Fibroblast of skin of left quadriceps (primary cell): ENCODE measurements at places on chromosomes 13 and 19.

GRCh38 chr19:39052243-39052746 is 19.9 kb upstream of the FBXO27 start:
- no peak for DNase-seq

DNA sequence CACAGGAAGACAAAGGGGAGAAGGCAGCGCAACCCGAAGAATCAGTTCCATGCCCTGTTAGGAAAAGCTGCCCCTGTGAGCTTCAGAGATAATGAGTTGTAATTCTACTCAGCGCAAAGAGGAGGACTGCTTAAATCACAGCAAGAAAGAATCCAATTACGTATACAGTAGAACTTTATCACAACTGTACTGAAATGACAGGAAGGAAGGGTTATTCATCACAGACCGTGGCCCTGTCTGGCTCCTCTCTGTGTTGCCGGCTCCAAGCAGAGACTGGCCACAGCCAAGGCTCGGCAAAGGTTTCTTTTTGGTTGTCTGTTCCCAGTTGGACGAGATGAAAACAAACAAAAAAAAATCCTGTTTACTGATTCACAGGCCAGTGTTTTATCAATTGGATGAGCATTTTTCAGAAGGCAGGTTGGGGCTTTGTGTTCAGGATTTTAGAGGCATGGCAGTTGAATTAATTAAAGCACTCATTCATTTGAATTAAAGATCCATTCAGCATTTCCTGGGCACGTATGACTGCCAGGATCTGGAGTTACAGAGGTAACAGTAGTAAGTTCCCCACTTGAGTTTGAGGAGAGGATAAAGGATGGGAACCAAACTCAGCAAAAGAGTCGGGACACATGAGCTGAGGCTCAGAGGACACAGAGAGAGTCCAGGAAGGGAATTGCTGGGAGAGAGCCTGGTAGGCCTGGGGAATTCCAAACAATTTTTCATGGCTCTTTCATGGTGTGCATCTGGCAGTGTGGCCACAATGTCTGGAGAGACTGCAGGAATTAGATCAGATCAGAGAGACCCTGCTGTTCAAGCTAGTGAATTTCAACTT is 341.0 kb downstream of the DNAJC15 start:
- no peak for DNase-seq

- peak; percentile 20 for DNase-seq
Observed at GRCh38 chr13:44523146-44524015, 52.7 kb downstream of the TSC22D1 start.

DNA sequence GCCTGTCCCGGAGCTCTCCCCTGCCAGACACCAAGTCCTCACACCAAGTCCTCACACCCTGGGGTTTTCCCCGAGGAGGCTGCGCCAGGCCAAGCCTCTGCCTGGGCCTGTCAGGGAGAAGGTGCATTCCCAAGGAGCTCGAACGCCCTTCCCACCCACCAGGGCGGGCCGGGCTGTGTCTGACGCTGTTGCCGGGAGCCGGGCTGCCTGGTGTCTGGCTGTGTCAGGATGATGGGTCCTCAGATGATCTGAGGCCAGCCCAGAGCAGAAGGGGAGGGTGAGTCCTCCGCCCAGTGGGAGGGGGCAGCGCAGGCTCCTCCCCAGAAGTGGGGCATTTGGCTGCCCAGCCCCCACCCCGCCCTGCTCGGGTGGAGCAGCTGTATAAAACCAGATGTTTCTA is 2.3 kb upstream of the HAS1 start:
- DNase-seq = peak; percentile 61

DNA sequence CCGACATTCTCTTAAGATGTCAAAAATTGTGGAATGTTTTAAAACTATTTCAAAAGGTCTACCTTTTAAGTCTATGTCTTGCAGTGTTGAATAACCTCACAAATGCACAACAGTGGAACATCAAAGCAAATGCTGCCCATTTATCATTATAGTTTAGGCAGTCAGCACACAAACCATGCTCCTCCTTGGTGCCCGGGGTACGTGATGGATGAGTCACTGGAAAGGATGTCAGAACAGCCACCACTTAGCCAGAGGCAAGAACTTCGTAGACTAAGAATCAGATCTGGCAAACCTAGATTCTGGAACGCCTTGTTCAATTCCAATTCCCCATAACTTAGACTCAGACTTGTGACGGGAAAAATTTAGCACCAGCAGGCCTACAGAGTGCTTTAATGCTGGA is 343.6 kb downstream of the FGF9 start:
- no peak for DNase-seq

GRCh38 chr13:107867701-107868661 is 347.4 kb downstream of the LIG4 start:
- DNase-seq = no peak

GRCh38 chr13:30615866-30616541 is 1.7 kb upstream of the USPL1 start:
- DNase-seq = no peak

DNA sequence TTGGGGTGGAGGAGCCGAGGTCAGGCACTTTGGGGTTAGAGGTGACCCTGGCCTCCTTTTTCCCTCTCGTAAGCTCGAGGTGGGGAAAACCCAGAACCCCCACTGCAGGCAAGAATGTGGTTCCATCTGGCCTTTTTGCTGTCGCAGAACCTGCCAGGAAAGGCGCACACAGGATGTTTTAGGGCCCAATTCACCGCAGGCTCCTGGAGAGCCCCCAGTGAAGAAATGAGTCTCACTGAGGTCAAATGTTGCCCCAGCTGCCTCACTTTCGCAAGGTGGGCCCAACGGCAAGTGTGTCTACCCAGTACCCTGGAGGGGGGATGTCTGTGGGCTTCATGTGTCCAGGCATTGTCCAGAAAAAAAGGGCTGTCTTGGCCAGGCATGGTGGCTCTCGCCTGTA is 61.8 kb downstream of the PEX11G start:
- DNase-seq = no peak

- DNase-seq = no peak
Observed at GRCh38 chr19:42316223-42317211, 3.4 kb downstream of the TMEM145 start.

DNA sequence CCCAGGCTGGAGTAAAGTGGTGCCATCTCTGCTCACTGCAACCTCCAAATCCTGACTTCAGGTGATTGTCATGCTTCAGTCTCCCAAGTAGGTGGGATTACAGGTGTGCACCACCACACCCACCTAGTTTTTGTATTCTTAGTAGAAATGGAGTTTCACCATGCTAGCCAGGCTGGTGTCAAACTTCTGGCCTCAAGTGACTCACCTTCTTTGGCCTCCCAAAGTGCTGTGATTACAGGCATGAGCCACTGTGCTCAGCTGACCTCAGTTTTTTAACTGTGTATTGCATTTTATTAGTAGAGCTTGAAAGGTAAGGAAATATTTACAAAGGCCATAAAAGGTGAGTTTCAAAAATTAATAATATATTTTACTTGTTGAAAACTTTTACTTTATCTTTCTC is 2.3 kb downstream of the ZNF726 start:
- DNase-seq = no peak

GRCh38 chr13:81760316-81760715 is 1419.4 kb upstream of the SPRY2 start:
- DNase-seq = no peak

DNA sequence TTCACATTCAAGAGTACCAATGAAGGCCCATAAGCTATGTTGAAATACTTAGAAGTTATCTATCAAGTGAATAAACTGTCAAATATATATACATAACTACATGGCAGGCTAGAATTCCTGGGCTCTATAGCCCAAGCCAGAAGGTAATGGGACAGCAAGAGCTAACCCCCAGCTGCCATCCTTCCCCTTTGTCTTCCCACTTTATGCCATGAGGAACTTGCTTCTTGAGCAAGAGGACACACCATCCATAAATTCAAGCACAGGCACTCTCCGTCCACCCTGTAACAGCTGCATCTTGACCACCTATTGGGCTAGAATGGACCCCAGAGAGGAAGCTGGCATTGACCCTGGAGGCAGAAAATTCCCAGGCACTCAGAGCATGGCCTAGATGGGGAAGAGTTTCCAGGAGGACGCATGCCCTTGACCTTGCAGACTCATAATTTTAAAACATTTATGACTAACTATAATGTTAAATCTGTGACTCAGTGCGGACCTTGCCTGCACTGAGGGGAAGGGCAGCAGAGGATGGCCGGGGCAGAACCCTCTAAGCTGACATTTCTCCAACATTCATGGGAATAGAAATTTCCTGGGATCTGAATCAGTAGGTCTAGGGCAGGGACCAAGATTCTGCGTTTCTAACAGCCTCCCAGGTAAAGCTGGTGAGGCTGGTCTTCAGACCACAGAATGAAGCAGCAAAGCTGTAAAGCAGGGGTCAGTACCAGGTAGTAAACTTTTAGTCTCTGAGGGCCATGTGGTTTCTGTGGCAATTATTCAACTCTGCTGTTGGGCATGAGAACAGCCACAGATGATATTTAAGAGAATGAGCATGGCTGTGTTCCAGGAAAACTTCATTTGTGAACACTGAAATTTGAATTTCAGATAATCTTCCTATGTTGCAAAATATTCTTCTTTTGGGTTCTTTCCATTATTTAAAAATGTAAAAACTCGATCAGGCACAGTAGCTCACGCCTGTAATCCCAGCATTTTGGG is 71.4 kb upstream of the CLDN10 start:
- no peak for DNase-seq

DNA sequence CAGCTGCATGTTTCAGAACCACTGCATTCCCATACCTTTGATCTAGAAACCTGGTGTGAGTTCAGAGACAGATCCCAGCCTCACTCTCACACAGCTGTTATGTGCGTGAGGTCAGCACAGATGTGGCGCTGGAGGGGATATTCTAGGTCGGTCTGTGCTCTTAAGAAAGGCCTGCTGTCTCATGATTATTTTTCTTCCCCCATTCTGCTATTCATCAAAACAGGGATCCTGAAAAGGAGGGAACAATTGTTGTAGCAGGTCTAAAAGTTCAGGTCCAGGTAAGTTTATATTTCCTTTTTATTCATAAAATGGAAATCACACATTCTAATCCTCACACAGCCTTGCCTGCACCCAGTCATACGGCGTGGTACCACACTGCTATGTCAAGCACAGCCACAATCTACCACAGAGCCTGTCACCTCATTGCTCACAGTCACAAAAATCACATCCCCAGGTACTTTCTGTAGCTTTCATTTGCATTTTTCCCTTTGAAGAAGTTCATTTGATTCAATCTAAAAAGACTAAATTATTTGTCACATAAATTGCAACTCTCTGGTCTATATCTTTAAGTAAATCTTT is 867 bp downstream of the ZNF546 start:
- DNase-seq = no peak

DNA sequence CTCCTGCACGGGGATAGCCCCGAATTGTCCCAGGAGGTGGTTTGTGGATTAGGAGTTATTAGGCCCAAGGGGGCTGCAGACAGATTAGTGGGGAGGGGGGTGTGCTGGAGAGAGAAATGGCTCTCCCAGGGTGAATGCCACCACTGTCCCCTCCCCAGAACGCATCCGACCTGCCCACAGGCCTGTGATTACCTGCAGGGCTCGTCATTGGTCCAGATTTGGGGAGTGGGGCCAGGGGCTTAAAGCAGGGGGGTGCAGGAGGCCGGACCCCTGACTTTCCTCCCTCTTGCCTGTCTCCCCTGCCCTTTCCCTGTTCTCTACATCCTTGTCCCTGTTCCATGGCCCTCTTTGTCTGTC is 1.2 kb downstream of the NRTN start:
- DNase-seq = no peak

DNA sequence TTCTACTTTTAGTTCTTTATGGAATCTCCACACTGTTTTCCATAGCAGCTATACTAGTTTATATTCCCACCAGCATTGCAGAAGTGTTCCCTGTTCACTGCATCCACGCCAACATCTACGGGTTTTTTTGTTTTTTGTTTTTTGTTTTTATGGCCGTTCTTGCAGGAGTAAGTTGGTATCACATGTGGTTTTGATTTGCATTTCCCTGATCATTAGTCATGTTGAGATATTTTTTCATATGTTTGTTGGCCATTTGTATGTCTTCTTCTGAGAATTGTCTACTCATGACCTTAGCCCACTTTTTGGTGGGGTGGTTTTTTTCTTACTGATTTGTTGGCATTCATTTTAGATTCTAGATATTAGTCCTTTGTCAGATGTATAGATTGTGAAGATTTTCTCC is 89.7 kb downstream of the FRY start:
- DNase-seq = no peak

DNA sequence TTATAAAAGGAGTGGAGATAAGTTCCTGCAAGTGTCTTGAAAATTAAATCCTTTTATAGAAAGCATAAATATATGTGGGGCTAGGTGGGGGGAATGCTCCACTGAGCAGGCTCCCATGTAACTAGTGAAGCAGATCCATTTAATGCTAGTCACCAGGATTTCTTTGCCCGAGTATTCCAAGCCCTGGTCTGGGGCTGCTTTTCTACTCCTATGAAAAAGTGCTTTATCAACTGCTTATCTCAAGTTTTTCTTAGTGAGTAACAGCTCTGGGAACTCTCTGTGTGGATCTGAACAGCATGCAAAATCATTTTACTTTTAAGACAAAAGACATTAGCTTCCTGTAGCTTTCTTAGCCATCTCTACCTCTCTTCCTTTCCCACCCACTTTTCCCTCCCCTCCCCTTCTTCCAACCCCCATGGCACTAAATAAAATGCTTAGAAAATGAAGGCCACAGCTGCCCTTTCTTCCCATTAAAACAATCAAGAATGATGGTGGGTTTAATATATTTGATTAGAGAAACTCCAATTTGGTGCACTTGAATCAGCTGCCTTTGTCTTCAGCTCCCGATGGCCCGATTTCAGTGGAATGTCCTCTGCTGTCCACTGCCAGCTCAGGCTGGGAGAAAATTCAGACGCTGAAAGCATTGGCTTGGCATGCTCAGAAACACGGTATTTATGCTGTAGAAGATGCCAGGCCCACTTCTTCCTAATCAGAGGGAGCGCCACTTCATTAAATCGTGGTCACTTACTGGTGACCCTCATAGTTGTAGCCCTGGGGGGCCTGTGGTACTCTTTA is 475.1 kb downstream of the FOXO1 start:
- no peak for DNase-seq

DNA sequence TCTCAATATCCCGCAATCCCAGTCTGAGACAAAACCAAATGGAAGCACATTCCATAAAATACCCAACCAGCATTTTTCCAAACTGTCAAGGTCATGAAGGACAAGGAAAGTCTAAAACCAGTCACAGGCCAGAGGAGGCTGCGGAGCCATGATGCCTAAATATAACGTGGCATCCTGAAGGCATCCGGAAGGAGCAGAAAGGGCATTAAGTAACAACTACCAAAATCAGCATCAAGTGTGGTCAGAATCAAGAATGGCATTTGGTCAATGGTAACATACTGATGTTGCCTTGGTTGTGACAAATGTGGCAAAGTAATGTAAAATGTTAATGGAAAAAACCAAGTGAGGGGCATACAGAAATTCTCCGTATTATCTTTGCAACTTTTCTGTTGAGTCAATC is 3.5 kb upstream of the ATF5 start:
- DNase-seq = no peak

- DNase-seq = no peak
Observed at GRCh38 chr13:109253316-109253715, 533.1 kb downstream of the IRS2 start.

- DNase-seq = no peak
Observed at GRCh38 chr19:17679526-17680229, 8.5 kb downstream of the UNC13A start.

GRCh38 chr19:37329686-37330085 is 41.2 kb upstream of the ZNF527 start:
- DNase-seq = no peak

- no peak for DNase-seq
Observed at GRCh38 chr13:22275393-22275792, 604.5 kb downstream of the FGF9 start.
